ENCODE measurements at places on chromosomes 16 and 17.

GRCh38 chr16:84463221-84463620, 41.2 kb downstream of the MEAK7 start:
- no peak for DNase-seq

DNA sequence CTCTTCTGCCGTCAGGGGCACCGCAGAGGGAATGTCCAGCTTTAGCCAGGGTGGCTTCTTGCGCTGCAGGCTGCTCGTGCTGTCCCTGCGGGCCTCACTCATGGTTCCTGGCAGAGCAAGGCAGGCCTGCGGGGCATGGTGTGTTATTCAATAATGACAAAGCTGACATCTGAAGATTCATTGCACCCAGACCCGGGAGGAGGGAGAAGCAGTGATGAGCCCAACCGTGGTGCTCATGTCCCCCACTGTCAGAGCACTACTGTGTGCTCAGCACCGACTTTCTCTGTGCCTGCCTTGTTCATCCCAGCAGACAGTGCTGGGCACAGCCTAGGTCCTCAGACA, 7.5 kb downstream of the RHBDF1 start:
- no peak for DNase-seq

DNA sequence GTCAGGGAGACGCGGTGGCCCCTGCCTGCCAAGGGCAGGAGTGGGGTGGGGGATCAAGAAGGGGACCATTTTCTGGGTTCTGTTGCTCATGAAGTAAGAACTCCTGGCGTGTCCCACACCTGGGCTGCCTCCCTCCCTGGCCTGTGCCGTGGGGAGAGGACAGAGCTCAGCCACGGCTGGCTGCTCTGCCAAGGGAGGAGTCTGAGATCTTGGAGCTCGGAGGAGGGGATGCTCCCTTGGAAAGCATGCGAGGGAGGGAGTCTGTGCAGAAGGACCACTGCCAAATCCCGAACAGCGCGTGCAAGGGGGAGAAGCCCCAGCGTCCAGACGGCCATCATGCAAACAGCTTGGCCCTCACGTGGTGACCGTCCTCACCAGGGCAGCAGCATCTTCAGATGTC, 64.2 kb upstream of the ZNF469 start:
- no peak for DNase-seq

DNA sequence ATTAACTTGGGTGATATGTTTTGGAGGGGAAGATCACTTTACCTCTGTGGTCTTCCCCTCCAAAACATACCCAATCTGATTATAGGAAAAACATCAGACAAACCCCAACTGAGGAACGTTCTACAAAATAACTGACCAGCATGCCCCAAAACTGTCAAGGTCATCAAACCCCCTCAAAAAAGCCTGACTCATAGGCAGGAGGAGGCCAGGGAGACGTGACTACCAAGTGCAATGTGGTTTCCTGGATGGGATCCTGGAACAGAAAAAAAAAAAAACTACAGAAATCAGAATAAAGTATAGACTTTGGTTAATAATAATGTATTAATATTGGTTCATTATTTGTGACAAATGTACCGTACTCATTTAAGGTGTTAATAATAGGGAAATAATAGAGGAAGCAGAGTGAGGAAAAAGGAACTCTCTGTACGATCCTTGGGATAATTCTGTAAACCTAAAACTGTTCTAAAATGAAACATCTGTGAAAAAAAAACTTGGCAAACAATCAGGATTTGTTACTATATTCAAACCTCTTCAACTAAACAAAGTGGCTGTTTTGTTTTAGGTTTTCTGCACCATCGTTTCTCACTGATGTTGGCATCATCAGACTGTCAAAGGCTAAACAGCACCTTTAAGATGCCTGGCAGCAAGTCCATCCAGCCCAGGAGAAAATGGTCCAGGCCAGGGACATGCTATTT, 266.7 kb upstream of the SDK2 start:
- no peak for DNase-seq

DNA sequence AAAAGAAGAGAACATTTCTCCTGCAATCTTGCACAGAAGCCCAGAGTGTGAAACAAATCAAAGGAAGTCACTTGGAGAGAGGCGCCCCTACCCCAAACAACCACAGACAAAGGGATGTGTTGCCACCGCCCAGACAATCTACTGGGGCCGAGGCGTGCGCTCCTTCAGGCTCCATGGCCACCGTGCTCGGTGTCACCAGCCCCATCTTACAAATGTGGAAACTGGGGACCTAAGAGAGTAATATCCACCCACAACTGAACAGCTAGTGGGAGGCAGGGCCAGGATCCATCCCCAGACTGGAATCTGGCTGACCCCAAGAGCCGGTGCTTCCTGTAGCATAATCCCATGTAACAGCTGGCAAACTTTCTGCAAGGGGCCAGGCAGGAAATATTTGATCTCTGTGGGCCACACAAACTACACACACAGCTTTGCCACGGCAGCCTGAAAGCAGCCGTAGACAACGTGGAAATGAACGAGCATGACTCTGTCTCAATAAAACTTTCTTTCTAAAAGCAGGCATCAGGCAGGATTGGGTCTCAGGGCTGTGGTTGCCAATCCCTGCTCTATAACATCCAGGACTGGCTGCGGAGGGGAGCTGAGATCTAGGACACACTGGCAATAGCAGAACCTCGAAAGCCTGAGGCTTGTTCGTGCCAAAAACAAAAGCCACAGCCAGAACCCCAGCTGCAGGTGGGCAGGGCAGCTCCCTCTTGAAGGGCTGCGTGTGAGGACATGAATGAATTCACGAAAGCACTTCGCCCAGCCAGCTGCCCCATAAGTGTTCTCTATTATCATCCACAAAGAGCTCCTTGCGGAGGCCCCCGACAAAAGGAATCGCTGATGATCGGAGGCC, 26.6 kb upstream of the GINS2 start:
- DNase-seq: no peak

- DNase-seq: no peak
Measured at GRCh38 chr16:89859615-89860007, 13.8 kb upstream of the TCF25 start.

- no peak for DNase-seq
Measured at GRCh38 chr17:77880711-77881450, 77.6 kb upstream of the TNRC6C start.

DNA sequence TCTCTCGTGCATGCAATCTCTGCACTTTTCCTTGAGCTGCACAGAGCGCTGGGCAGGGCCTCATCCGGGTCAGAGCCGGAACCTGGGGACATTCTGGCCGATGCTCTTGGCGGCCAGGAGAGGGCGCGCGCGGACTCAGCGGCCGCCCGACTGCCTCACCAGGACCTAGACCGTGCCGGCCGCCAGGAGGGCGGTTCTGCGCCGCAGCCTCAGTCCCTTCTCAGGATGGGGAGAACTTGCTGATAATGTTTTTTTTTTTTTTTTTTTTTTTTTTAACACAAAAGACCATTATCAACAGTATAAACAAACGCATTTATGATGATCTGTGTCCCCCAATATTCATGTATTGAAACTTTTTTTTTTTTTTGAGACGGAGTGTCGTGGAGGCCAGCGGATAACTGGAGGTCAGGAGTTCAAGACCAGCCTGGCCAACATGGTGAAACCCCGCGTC, 8.1 kb upstream of the FLYWCH2 start:
- peak; percentile 35 for DNase-seq

- no peak for DNase-seq
Measured at GRCh38 chr16:77113835-77114234, 77.2 kb upstream of the MON1B start.

- DNase-seq: no peak
Measured at GRCh38 chr16:5870886-5871691, 773.5 kb upstream of the EEF2KMT start.

- DNase-seq: peak; percentile 74
Measured at GRCh38 chr16:73068541-73069401, 20.8 kb upstream of the ZFHX3 start.

DNA sequence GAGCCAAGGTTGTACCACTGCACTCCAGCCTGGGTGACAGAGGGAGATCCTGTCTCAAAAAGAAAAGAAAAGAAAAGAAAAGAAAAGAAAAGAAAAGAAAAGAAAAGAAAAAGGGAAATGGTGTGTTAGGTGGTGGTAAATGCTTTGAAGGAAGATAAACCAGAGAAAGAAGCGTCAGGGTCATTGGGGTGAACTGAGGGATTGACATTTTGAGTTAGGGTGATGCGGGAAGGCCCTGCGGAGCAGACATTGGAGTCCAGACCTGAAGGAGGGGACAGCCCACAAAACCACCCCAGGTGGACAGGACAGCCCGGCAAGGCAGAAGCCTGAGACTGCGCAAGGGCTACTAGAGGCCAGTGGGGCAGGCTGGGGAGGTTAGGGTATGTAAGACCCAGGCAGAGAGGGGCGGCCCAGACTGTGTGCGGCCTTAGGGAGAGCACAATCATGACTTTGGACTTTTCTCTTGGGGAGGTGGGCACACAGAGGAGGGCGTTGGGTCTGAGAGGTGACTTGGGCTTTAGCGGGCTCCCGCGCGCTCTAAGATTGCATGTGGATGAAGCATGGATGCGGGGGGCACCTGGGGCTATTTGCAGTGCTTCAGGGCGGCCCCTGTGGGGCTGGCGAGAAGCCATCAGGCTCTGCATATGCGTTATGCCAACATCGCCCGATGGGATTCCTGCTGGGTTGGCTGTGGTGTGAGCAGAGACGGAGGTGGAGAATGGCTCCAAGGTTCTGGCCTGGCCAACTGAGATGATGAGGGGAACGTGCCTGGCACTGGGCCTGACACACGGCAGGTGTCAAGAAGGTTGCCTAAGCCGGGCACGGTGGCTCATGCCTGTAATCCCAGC, 3.3 kb upstream of the GAA start:
- no peak for DNase-seq

GRCh38 chr16:27721531-27722181, 171.7 kb downstream of the KATNIP start:
- peak; percentile 35 for DNase-seq

DNA sequence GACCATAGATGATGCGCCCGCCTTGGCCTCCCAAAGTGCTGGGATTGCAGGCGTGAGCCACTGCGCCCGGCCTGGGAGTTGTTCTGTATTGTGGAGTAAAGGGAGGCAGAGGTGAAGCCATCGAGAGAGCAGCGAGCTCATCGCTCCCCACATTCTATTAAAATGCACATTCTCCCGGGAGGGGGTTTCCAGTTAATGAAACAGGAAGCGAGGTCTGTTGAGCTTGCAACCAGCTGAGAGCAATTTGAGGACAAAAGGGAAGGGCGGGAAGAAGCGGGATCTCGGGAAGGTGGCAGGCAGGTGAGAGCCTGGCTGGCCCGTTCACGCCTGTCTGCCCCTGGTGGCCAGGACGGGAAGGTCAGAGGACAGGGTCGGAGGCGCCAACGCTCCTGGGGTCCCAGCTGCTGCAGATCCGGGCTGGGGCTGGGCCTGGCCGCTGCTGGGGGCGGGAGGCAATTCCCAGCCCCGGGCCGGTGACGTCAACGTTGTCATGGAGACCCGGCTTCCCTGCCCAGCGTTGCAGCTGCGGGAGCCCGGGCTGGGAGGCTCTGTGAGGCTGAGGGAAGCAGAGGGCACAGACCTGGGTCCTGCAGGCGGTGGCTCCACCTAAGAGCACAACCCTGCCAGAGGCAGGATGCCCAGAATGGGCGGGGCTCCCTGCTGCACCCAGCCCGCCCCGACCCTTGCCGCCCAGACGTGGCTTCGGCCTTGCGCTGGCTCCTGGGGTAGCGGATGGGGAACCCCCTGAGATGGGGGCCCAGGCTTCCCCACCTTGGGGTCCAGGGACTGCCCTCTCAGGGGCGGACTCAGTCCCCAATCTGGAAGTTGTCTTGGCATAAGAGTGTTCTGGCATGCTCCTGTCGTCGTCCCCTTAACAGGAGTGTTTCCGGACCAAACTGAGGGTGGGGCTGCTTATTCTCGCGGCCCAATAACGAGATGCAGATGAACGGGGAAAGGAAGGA, 48.7 kb upstream of the PLCG2 start:
- no peak for DNase-seq

GRCh38 chr16:14186007-14186794, 115.1 kb downstream of the MRTFB start:
- DNase-seq: peak; percentile 41

DNA sequence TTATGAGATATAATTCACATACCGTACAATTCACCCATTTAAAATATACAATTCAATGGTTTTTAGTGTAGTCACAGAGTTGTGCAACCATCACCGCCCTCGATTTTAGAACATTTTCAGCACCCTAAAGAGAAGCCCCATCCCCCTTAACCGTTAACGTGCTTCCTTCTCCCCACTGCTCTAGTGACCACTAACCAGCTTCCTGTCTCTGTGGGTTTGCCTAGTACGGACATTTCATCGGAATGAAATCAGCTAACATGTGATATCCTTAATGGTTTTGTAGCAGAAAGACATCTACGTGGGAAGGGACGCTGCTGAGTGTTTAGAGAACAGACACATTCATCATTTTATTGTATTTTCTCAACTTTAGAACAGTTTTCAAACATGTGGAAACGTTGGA, 80.8 kb upstream of the HSBP1 start:
- DNase-seq: no peak

- DNase-seq: no peak
Measured at GRCh38 chr17:15023589-15024336, 241.4 kb downstream of the PMP22 start.

Data from GM04504 (cell line).